ENCODE measurements at places on chromosomes 6 and 20.

GRCh38 chr20:51467956-51468626, 74.4 kb downstream of the NFATC2 start:
- no peak for DNase-seq

DNA sequence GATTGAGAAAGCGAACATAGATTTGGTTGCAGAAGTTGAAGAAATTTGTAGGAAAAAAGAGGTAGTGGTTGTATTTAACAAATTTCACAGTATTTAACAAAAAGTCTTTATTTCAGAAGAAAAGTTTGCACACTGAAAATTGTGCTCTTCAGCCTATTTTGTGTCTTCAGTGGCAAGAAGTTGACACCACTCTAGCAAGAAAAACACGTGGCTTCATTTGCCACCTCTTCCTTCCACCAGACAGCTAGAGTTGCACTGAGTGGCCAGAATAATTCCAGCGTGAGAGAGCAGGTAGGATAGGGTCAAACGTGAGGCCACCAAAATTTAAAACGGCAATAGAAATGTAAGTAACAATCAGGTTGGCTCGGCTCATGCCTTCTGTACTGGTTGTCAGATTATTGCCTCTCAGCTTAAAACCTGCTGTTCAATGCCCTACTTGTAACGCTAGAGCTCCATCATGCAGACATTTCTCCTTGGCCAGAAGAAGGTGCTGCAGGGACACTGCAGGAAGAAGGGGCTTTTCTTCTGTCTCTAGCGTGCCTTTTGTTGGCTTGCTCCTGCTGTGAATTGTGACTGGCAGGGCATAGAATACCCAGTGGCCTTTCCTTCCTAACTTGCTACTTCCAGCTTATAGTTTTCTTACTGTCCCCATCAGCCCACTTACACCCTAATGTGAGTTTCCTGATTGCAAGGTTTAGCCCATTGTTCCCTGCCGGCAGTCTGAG, 12.1 kb downstream of the TRAPPC3L start:
- no peak for DNase-seq

- DNase-seq, result no peak
Observed at GRCh38 chr6:6543181-6543879, 45.2 kb upstream of the LY86 start.

GRCh38 chr6:97438011-97438671, 155.1 kb upstream of the MMS22L start:
- DNase-seq, result no peak

DNA sequence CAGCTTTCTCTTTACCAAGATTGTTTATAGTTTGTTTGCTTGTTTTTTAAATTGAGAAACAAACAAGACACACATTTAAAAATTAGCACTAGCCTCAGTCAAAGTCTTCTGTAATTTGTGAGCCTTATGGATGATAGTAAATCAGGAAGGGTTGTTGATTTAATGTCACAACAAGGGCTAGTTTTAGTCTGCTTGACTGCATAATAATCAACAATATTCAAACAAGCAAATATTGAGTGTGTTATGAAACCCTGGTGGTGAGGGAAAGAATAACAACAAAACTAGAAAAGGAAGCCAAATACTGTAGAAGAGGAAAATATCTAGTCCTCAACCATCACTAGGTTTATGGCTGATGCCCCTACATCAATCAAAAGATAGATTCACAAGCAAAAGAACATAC, 228.6 kb downstream of the TBC1D7 start:
- DNase-seq, result no peak

DNA sequence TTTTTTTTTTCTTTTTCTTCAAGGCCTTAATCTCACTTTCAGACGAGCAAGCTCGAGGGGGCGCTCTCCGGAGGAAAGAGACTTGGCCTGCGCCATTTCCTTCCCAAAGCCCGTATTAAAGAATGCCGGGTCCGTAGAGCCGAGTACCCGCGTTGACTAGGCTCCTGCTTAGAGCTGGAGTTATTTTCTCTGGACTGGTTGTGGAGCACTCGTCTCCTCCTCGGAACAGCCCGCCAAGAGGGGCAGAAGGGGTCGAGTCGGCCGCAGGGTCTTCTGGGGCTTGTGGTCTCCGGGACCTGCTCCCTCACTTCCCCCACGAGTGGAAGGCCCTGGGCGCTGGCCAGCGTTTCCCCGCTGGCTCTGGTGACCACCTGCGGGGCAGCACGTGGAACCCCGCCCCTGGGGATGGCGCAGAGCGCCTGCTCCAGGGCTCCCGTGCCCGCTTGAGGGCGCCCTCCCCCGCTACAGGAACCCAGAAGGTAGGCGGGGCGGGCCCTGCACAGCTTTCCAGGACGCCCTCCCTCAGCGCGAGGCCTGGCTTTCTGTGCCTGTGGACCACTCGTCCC, 2.7 kb upstream of the MEI4 start:
- DNase-seq, result no peak

- no peak for DNase-seq
Observed at GRCh38 chr20:32165836-32166545, 41.6 kb downstream of the PLAGL2 start.

DNA sequence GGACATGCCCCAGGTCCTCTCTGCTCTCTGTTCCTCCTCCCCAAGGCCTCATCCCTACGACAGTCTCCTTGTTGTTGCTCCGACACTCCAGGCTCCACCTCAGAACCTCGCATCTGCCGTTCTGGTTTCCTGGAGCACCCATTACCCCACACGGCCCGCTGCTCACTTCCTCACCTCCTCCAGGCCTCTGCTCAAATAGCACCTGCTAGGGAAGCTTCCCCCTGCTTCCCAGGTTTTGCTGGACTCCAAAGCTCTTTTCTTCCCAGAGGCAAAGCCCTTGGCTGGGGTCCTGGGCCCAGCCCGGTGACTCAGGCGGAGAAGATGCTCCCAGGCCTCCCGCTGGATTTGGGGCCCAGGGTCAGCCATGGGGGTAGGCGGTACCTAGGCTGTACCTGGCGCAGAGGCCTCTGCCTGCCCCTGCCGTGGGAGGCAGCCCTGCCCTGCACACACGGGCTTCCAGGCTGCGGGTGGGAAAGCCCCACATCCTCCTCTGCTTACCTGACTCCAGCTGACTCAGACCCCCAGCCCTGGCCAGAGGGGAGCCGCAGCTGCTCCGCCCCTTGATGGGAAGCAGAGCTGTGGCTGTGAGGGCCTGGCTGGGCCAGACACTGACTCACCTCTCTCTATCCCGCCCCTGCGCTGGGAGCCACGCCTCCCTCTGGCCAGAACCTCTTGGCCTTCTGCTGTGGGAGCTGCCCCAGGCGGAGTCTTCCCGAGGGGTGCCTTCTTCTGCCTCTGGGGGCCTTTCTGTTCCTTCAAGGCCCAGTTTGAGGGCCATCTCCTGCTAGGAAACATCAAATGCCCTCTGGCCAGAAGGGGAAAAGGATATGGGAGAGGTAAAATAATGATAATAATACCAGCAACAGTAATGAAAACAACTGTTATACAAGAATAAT, 130.5 kb downstream of the CEBPB start:
- peak; percentile 80 for DNase-seq

DNA sequence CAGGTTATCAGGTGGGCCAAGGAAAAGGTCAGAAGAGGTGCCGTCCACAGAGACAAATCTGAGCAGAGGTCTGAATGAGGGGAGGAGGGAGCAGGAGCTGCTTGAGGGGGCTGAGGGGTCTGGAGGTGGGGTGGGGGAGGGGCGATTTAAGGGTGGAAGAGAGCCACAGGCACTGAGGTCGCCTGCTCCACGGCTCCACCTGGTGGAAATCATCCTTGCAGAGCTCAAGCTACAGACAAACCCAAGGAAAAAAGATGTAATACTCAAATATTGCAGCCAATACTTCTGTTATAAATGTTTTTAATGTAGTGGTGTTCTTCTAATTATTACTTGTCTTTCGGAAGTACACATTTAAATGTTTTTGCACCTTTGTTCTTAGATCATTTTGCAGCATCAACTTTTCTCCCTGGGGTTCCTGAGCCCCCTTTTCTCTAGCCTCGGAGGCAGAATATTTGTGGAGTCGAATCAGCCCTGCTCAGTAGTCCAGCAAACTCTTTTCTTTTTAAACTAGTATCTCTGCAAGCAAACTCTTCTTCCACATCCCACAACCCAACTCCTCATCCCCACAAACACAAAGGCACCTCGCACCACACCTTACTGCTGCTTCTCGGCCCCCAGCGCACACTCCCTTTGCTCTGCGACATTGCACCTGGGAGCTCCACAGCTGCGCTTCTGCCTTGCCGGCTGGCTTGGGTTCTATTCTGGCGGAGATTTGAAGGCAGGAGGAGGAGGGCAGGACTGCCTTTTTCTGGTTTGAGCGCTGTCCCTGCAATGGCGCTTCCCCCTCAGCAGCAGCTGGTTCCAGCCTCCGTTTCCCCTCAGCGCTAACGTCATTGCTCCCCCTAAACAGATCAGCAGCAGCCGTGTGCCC, 51.0 kb upstream of the TFAP2A start:
- no peak for DNase-seq

DNA sequence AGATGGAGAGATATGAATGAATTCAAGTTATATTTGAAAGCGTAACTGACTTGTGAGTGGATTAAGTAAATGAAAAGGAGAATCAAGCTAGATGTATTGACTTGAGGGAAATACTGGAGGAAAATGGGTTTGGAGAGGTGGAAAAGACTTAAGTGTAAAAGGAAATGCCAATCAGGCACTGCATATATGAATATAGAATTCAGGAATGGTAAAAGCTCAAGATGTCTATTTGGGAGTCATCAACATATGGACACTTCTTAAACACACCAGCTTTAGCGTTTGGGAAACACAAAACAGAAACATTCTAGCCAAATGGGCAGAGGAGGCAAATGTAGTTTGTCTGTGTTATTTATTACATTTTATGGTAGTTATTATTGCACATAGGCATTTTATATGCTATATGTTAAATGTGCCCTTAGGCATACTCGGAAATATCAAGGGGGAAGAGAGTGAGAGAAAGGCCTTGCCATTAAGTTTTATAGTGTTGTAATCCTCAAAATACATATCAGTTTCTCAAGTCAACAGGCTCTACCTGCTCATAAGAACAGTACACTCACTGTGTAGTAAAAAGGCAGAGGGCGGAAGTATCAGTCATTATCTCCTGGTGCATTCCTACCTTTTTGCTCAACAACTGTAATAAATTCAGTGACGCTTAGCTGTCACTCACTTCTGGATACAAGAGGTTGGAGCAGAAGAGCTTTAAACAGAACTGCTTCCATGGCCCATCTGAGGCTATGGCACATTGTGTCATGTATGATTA, 33.7 kb upstream of the ME1 start:
- DNase-seq, result no peak

DNA sequence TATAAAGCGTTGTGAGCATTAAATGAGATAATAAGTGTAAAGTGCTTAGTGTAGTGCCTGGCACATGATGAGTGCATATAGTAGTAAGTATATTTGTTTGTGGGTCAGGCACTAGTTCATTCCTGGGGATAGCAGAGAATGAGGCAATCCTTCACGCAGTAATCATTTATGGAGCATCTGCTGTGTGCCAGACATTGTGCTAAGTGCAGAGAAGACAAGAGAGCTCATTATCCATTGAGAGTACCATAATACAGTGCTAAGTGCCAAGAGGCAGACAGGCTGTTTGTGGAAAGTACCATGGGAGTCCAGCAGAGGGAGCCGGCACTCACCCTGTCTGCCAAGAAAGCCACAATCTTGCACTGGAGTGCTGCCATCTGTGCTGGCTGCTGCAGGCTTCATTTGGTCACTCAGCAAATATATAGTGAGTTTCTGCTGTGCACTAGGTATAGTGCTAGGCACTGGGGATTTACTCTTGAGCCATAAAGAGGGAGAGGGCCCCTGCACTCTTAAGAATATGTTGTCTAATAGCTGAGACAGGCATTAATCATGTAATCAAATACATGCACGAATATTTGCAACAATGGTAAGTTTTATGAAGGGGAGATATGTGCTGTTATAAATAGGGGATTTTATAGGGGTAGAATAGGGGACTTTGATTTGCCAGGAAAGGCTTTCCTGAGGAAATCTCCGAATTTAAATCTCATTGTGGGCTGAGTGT, 12.9 kb upstream of the MROH8 start:
- peak; percentile 79 for DNase-seq

Data from AG04450 (cell line).